ENCODE measurements at places on chromosomes 1 and 21.

GRCh38 chr1:236837897-236838296, 42.8 kb downstream of the MTR start:
- DNase-seq: no peak

DNA sequence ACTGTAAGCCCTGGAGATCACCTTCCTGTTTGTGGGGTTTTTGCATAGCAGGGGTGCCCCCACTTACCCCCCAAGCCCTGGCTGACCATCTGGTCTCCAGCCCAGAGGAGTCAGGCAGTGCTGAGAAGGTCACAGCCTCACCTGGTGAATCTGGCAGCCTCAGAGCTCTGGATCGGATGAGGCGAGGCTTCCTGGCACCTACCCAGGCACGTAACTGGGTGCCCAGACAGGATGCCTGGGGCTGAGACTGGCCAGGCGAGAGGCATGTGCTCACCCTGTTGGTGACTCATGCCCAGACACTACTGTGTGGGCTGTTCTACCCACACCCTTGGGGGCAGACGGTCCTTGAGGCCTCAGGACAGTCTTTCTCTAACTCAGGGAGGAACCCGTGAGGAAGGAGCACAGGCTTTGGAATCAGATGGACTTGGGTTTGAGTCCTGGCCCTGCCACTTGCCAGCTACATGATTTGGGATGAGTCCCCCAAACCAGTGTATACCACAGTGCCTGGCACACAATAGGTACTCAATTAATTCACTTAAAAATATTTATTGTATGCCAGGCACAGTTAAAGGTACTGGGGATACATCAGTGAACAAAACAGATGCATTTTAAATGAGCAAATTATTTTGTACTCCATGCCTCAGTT, 15.1 kb upstream of the PADI3 start:
- peak; percentile 94 for DNase-seq

- DNase-seq: no peak
These were observed 20.1 kb downstream of the FMO4 start for GRCh38 chr1:171334024-171334640.

DNA sequence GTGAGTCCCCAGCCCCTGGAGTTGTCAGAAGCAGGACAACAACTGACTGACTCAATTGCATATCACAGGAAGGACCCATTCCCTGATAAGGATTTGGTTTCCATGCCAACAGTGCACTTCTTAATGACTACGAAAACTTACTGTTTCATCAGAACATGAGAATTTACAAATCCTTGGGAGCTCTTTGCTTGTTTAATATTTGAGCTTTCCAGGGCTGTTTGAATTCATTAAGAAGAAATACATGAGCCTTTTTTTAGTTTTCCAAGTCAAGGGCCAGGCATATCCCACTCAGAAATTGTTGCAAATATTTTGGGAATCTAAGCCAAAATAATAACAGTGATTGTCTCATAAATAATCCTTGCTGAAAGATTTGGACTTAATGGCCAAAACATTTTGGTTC, 27.2 kb upstream of the COL24A1 start:
- no peak for DNase-seq

- peak; percentile 34 for DNase-seq
These were observed 41.8 kb downstream of the SGIP1 start for GRCh38 chr1:66575739-66576138.
